ENCODE measurements at places on chromosomes 2 and 18.

- no peak for DNase-seq
Observed at GRCh38 chr18:74326231-74326630, 10.6 kb downstream of the C18orf63 start.

GRCh38 chr2:160303076-160303475, 103.0 kb upstream of the ITGB6 start:
- no peak for DNase-seq

DNA sequence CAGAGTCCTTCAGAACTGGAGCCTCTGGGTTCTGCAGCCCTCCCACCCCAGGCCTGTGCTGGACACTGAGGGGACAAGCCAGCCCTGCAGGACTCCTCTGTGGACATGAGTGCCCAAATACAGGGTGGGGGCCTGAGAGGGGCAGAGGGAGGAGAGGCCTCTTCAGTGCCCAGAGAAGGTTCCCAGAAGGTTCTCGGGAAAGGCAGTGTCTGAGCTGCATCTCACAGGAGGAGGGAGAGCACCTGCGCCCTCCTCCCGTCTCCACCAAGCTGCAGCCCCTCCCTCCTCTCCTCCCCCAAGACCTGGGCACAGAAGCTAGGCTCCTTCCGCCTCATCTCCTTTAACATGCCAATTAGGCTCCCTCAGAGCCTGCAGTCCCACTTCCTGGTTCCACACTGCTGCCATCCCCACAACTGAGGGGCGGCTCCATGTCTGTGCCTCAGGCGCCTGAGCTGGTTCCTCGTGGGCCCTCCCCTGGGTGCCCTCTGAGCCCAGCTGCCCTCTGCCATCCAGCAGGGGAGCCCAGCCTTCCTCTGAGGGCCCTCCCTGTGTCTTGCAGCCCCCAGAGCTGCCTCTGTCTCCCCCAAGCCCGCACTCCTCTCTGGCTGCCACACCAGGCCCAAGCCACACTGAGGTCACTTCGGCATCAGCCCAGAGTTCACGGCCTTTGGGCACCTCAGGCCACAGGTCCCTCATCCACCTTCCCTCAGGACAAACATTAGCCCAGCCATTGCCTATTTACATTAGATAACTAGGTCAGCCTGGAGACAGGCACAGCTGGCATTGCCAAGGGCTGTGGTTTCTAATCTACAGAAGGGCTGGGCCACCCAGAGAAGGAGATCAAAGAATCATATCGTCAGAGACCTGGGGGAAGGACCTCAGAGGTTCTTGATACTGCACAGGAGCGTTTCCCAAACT, 28.9 kb downstream of the KCNK3 start:
- no peak for DNase-seq

DNA sequence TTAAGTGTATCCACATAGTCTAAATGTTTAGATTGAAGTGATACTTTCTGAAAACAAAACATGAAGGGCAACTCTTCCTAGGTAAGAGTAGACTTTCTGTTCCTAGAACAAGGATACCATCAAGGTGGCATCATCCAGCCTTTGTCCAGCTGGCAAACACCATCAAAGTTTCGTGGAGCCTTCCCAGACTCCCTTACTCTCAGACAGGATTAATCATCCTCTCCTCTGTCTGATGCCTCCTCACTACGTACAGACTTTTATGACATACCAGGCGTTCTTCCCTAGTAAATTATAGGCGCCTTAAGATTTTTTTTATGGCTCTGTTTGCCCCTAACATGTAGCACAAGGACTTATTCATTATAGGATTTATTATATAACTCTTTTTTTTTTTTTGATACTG, 29.4 kb upstream of the ASNSD1 start:
- no peak for DNase-seq

DNA sequence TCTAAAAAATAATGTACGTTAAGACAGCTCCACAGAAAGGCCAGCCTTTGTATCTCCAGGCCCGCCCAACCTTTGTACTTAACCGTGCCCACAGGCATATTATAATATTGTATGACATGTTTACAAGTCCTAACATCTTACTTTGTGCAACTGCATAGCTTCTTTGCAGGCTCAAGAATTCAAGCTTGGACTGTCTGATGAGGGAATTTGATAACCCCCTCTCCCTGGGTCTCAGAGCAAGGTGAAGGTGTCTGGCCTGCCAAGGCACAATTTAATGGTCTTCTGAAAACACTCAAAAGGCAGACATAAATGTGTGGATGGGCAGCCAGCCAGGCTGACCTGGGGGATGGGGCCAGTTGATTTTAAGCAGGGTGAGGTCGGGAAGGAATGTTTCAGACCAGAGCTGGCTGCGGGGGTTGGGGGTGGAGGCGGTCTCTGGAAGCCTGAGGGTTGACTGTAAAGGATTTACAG, 732.7 kb upstream of the FANCL start:
- no peak for DNase-seq

DNA sequence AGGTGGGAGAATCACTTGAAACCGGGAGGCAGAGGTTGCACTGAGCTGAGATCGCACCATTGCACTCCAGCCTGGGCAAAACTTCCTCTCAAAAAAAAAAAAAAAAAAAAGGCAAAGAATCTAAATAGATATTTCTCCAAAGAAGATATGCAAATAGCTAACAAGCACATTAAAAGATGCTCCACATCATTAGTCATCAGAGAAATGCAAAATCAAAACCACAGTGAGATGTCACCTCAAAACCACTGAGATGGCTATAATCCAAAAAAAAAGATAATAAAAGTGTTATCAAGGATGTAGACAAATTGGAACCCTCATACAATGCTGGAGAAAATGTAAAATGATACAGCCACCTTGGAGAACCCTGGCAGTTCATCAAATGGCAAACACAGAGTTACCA, 8.4 kb downstream of the ST8SIA5 start:
- no peak for DNase-seq

DNA sequence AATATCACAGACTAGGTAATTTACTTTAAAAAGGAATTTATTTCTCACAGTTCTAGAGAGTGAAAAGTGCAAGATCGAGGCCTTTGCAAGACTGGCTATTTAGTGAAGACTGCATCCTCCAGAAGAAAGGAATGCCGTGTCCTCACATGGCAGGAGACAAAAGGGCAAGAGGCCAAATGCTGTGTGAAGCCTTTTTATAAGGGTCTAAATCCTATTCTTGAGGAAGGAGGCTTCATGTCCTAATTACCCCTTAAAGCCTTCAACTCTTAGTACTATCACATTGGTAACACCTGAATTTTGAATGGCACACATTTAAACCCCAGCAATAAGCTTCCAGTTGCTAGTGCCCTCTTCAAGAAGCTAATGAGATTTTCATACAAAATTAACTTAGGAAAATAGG, 1882.3 kb upstream of the PIK3C3 start:
- DNase-seq: no peak

DNA sequence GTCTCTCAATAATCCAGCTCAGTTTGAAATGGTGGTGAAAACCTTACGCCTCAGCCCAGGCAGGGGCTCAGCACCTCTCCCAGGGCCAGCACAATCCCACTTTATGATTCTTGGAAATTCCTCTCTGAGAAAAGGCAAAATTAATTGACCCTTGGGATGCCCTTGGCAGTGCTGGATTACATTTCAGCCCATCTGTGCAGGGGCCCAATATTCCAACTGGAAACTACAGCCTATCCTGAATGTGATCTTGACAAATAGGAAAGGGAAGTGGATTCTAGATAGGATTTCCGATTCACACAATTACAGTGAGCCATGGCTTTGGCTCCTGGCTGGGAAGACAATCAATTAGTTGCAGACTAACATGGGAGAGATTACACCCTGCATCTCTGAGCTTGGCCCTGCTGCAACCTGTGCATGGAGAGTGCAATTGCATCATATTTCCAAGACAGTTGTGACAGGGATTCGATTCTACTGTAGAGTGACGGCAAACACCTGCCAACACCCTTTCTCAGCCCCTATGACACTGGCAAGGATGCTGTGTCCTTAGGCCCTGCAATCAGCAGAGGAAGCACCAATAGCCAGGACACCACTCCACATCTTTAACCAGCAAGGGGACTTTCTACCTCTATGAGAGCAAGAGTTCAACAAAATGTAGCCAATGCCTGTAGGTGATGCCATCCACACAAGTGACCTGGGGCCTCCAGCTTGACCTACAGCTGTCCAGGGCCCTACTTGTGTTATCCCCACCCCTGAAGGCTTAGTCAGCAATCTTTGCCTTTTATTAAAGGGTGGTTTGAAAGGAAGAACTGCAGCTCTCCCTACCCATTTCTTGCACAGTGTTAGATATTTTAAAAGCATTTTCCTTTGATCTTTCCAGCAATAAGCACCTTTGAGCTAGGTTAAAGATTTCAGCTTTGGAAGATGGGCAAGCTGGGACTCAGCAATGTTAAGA, 187.2 kb upstream of the HS6ST1 start:
- DNase-seq: no peak

GRCh38 chr2:159531475-159531874, 84.9 kb downstream of the BAZ2B start:
- DNase-seq: no peak

DNA sequence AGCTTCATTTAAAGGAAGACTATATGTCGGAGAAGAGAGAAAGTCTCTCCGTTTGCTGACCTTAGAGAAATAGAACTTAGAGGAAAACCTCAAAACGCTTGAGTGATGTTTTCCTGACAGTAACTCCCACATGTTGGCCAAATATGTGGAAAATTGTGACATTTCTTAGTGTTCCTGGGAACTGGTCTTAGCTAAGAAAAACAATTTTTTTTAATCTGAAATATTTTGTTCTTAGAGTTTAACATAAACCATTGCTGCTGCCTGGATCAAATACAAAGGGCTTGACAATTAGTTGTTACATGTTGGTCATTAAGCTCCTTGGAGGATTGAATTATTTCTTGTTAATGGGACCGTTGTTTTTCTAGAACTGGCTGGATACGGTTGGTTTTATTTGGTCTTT, 16.3 kb downstream of the DYNC2LI1 start:
- no peak for DNase-seq

GRCh38 chr2:4965556-4966320, 726.4 kb upstream of the SOX11 start:
- no peak for DNase-seq

- no peak for DNase-seq
Observed at GRCh38 chr2:239197146-239197545, 203.7 kb downstream of the HDAC4 start.

- no peak for DNase-seq
Observed at GRCh38 chr2:79083597-79084251, 4.1 kb downstream of the REG1B start.

DNA sequence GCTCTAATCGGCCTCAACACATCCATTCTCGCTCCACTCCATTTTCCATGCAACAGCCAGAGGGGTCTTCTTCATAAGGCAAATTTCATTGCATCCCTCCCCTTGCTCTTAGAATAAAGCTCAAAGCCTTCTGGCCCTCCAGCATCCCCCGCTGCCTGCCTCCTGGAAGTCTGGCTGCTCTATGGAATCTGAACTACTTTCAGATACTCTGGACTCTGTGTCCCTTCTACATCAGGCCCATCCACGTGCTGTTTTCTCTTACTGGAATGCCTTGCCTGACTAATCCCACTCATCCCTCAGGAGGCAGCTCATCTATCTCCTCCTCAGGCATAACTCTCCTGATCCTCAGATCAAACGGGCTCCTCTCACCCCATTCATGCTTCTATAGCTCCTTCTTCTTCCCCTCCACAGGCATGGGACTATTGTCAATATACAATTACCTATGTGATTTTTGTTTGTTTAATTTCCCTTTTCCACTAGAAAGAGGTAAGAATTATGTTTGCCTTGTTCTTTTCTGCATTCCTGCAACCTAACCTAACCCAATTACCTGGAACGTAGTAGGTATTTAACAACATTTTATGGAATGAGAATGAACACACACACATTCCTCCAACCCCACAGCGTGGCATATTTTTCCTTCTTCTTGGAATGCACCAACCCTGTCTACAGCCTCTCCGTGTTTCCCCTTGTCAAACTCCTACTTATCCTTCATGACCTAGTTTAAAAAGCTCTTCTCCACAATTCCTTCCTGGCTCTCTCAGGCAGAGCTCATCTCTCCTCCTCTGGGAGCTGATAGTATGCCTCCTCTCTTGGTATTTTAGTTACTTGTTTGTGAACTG, 49.5 kb downstream of the LBH start:
- DNase-seq: no peak

GRCh38 chr2:3185910-3186309, 191.7 kb downstream of the EIPR1 start:
- no peak for DNase-seq
